Cerebellum (tissue), 4 donors: ENCODE measurements at places on chromosomes 7 and 10.

GRCh38 chr7:2255145-2256139 is 13.4 kb downstream of the NUDT1 start:
- DNase-seq: no peak

GRCh38 chr10:119313644-119314043 is 106.3 kb downstream of the GRK5 start:
- DNase-seq: no peak

DNA sequence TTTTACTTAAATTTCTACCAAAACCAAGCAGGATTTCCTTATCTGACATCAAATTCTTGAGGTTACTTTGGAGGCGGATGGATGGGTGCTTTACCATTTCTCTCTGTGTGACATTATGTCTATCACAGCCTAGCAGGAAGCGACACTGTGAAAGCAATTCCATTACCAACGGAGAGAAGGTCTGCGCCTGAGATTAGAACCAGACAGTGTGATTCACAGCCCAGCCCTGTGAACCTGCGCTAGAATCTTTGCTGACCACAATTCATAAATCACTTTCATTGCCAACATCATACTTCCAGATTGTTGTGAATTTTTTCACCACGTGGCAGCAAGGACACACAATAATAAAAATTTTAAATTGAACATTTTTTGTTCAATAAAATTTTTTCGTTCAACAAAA is 126.5 kb downstream of the CUBN start:
- no peak for DNase-seq

DNA sequence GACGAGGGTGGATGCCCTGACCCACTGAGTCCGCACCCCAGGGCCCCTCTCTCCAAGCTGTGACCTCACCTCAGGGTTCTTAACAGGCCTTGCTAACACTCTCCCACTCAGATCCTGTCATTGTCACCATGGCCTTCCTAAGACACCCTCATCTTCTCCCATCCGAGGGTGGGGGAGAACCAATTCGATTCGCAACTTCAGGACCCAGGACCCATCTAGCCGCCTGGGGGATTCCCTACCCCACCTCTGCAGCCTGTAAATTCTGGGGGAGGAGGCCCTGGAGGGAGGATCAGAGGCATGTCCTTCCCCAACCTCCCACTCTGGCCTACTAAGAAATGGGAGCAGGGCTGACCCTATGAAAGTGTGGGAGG is 17.4 kb downstream of the TRIM8 start:
- no peak for DNase-seq

- DNase-seq: no peak
These were observed 5.6 kb downstream of the RHBDD2 start for GRCh38 chr7:75884476-75884875.

DNA sequence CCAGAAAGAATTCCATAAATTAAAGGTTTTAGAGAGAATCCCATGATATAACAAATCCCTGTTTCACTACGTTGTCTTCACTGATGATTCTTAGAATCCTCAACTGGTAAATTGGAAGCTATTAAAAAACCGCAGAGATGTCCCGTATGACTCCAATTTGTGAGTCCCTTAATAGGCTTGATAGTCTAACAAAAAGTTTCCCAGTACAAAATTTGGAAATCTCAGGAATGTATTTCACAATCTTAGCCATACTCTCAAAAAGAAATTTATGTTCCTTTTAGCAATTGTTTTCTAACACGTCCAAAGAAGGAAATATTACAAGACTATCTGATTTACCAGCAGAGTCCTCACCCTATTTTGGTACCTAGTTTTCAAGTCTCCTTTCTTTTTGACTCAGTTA is 2.5 kb downstream of the TES start:
- no peak for DNase-seq

- no peak for DNase-seq
These were observed 24.5 kb upstream of the GTF2IRD1 start for GRCh38 chr7:74429153-74429747.
